ENCODE measurements at places on chromosomes 5 and 9. TPM values are rescaled to one million over a fixed set of nuclear protein-coding genes. Genes with fewer than 3 reads are reported as not detected.
A peak's percentile ranks its signal among the peaks of the same experiment; 100 is the strongest.

DNA sequence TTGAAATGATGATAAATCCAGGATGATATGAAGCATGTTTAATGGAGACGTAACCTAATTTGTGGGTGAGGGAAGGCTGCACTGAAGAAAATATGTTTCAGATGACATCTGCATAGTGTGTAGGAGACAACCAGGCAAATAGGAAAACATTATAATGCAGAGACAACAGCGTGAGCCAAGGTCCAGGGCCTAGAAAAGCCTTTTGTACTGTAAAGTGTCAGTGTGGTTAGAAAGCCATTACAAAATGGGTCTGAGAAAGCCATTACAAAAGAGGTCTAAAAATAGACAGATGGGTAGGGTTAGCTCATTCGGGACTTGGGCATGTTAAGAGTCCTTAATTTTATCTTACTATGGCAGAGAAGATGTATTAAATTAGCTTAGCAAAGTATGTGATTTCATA, 14.9 kb upstream of the GABRG2 start:
- ATAC-seq = no peak
- no peaks in the 10 kb centered on the region for H3K36me3 ChIP-seq
- H3K27me3 ChIP-seq = no peaks in the 10 kb centered on the region
- no peak overlapping the region for H3K4me3 ChIP-seq
- H3K4me1 ChIP-seq = no peaks in the 10 kb centered on the region

Gene SLC36A2
- not detected for total RNA-seq

DNA sequence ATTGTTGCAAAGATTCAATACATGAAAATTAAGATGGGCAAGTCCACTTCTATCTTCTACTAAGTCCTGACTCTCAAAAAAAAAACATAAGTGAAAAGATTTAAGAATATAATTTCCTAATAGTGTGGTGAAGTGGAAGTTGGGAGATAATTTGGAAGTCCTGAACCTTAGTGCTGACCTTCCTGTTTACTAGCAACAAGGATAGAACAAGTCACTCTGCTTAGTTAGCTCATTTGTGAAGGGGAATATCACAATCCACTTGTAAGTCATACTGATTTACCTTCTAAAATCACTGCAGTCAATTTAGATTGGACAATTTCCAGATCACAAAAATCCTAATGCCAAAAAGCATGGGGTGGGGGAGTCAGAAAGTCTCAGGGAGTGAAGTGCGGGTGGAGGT, 43.4 kb upstream of the PCSK5 start:
- ATAC-seq = no peak
- no peaks in the 10 kb centered on the region for H3K36me3 ChIP-seq
- H3K4me1 ChIP-seq = no peaks in the 10 kb centered on the region
- peaks cover 3% of the 10 kb centered on the region for H3K27me3 ChIP-seq
- no peak overlapping the region for H3K4me3 ChIP-seq

Gene FOXD4
- total RNA-seq = 0.24 TPM

Gene PCDHGB2
- total RNA-seq = 0.17 TPM

DNA sequence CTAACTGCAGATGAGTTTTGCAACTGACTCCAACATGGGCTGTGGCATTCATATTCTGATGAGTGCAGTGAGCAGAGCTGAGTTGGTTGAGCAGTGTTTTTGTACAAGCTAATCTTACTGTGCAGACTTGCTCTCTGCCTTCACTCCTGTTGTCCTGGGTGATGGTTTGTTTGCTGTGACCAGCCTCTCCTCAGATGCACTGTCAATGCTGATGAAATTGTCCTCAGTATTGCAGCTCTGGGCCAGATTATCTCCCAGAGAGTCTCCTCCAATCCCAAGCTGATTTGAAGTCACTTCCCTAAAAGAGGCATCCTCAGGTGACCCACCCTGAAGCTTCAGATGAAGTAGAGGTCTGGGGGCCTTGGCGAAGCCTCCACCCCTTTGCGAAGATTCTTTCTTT, 581.8 kb downstream of the ACTL7B start:
- no peaks in the 10 kb centered on the region for H3K4me1 ChIP-seq
- no peak overlapping the region for H3K27ac ChIP-seq
- no peaks in the 10 kb centered on the region for H3K36me3 ChIP-seq
- H3K4me3 ChIP-seq = no peak overlapping the region
- ATAC-seq = no peak
- no peaks in the 10 kb centered on the region for H3K27me3 ChIP-seq

Gene IARS1
- 206 TPM for total RNA-seq

GRCh38 chr5:171142617-171143016, 166.4 kb upstream of the TLX3 start:
- H3K27me3 ChIP-seq = peaks cover 3% of the 10 kb centered on the region
- H3K36me3 ChIP-seq = no peaks in the 10 kb centered on the region
- no peak overlapping the region for H3K27ac ChIP-seq
- no peaks in the 10 kb centered on the region for H3K4me1 ChIP-seq

DNA sequence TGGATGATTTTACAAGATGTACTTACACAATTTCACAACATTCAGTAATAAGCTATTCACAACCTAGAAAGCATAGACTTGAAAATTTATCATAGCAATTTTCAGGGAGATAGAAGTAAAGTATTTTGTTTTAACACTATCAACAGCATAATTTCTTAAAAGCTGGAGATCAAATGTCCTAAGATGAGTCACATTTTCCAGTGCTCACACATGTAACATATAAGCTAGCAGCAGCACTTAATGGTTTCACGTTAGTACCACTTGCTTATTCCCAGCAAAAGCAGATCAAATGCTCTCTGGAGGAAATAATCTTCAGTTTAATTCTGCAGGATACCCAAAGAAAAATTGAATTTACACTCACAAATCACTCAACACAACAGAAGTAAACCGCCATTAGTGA, 6.5 kb downstream of the OR13C8 start:
- no peak overlapping the region for H3K27ac ChIP-seq
- no peaks in the 10 kb centered on the region for H3K36me3 ChIP-seq
- no peaks in the 10 kb centered on the region for H3K4me1 ChIP-seq
- H3K4me3 ChIP-seq = no peak overlapping the region

GRCh38 chr5:144273232-144274027, 102.8 kb downstream of the KCTD16 start:
- H3K4me1 ChIP-seq = no peaks in the 10 kb centered on the region
- H3K27ac ChIP-seq = no peak overlapping the region
- peaks cover 14% of the 10 kb centered on the region for H3K27me3 ChIP-seq
- no peak for ATAC-seq
- H3K4me3 ChIP-seq = no peak overlapping the region

DNA sequence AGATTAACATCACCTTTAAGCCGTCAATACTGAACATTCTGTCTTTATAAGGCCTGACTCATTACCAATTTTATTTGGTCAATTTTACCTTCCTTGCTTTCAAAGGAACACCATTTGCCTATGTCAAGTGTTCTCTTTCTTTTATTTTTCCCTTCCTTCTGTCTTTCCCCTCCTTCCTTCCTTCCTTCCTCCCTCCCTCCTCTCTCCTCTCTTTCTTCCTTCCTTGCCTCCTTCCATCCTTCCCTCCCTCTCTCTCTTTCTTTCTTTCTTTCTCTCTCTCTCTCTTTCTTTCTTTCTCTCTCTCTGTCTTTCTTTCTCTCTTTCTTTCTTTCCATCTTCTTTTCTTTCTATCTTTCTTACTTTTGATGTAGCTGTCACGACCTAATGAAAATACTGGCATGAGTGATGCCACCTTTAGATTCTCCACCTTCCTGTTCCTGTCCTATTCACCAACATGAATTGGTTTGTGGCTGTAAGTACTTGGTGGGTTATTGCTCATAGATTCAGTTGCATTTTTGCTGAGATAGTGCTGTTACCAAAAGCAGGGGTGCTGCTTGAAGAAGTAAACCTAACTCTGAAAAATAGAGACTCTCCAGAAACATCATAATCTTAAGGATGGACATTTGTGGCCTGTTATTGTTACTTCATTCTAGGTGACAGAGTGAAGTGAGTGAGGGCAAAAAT, 33.8 kb downstream of the DOCK8 start:
- H3K27me3 ChIP-seq = no peaks in the 10 kb centered on the region
- no peaks in the 10 kb centered on the region for H3K36me3 ChIP-seq
- H3K4me1 ChIP-seq = peaks cover 12% of the 10 kb centered on the region
- peak overlapping the region; percentile 74 for H3K27ac ChIP-seq

Gene FYB1
- total RNA-seq = 95.7 TPM

DNA sequence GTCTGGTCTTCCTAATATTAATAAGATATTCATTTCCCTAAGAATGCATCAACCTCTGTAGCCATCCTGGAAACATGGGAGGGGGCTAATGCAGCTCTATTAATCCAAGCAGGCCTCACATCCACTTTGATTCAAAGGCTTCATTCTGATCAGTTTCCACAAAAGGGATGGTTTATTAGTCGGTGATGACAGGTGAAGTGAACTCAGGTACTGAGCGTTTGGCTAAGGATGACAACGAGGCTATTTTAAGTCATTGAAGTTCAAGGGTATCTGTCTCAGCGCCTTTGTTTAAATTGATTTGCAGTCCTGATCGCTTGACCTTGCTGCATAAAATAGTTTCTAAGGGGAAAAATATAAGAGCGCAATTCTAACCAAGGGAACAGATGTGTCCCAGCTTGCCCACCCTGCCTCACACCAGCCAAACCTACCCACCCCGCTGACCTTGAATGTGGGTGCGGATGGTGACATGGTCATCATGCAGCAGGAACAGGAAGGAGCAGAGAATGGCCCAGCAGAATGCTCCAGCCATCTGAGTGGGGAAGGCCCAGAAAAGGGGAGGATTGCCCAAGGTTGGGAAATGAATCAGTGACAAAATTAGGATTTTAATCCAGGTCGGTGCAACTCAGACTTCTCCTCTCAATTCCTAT, 70.5 kb upstream of the ZNF618 start:
- H3K27ac ChIP-seq = no peak overlapping the region
- H3K4me3 ChIP-seq = no peak overlapping the region
- no peaks in the 10 kb centered on the region for H3K4me1 ChIP-seq
- peaks cover 11% of the 10 kb centered on the region for H3K27me3 ChIP-seq

Gene NFX1
- total RNA-seq = 32.0 TPM

Gene WDR38
- not detected for total RNA-seq

Gene S100Z
- total RNA-seq = 5.2 TPM

Gene PCDHGC5
- total RNA-seq = not detected

GRCh38 chr9:116405321-116405720, 251.7 kb downstream of the PAPPA start:
- no peak overlapping the region for H3K27ac ChIP-seq
- no peaks in the 10 kb centered on the region for H3K4me1 ChIP-seq
- no peak for ATAC-seq
- H3K27me3 ChIP-seq = no peaks in the 10 kb centered on the region
- H3K4me3 ChIP-seq = no peak overlapping the region

GRCh38 chr9:4547016-4547415, 56.7 kb downstream of the SLC1A1 start:
- H3K27ac ChIP-seq = no peak overlapping the region
- H3K27me3 ChIP-seq = no peaks in the 10 kb centered on the region
- no peak for ATAC-seq

DNA sequence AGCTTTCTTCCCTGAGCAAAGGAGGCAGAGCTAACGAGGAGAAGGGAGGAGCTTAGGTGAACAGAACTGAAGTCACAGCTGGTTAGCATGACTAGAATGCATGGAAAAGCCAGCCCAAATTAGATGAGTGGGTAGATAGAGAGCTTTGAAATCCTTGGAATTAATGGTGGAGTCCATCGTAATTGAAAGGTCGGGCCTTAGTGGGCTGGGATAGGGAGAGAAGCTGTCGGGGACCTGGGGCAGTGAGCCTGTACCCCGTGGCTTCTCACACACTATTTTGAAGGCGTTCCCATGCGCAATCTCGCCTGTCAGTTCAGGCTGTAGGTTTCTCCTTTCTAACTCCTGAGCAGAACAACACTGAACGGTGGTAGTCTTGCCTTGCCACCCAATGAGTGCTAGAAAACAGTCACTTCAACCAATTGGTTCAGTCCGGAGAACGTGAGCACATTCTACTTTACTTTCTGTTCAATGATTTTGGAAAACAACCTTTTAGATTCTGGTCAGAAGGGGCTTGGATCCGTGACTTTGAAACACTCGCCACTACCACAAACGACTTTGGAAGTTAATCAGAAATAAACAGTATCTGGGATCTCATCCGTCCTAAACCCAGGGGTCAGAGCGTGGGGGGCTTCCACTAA, 655 bp upstream of the RAI14 start:
- peak; percentile 72 for ATAC-seq
- peak overlapping the region; percentile 74 for H3K27ac ChIP-seq
- H3K27me3 ChIP-seq = peaks cover 8% of the 10 kb centered on the region
- peak overlapping the region; percentile 85 for H3K4me3 ChIP-seq
- no peaks in the 10 kb centered on the region for H3K36me3 ChIP-seq

GRCh38 chr5:95595289-95595931, 24.5 kb upstream of the GPR150 start:
- ATAC-seq = no peak
- H3K4me1 ChIP-seq = peaks cover 20% of the 10 kb centered on the region
- peaks cover under 1% of the 10 kb centered on the region for H3K36me3 ChIP-seq

- H3K36me3 ChIP-seq = no peaks in the 10 kb centered on the region
- H3K27me3 ChIP-seq = no peaks in the 10 kb centered on the region
Measured at GRCh38 chr9:101877439-101877838, 139.0 kb upstream of the GRIN3A start.

All from activated T-helper 17 cell treated with anti-CD3 and anti-CD28 coated beads, Interleukin-2, amount 50 U/mL, for 72 hours (primary cell).